Activated gamma-delta T cell (primary cell): ENCODE measurements at places on chromosomes 4 and X.

- DNase-seq = no peak
Measured at GRCh38 chrX:22800360-22800759, 199.4 kb upstream of the DDX53 start.

DNA sequence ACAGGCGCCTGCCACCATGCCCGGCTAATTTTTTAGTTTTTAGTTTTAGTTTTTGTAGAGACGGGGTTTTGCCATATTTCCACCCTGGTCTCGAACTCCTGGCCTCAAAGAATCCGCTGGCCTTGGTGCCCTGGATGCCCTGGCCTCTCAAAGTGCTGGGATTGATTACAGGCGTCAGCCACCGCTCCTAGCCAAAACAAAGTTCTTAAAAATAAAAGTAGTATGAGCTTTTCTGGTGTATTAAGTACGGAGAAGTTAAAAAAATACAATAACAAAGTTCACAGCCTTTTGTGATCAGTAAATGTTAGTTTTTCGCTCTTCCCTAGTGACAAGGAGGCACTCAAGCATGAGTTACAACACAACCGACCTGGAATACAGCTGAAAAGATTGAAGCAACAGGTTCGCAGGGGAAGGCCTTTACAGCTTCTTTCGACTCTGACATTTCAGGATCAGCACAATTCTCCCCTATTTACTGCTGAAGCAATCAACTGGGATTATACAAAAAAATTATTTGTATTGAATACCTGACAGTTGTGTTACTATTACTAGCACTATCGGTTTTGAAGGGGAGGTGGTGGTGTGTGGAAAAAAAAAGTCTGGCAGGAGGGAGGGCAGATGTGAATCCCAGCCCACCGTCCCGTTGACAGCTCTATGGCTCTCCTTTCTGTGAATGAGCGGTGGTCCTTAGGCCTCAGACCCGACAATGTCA is 893 bp upstream of the METAP1 start:
- no peak for DNase-seq

DNA sequence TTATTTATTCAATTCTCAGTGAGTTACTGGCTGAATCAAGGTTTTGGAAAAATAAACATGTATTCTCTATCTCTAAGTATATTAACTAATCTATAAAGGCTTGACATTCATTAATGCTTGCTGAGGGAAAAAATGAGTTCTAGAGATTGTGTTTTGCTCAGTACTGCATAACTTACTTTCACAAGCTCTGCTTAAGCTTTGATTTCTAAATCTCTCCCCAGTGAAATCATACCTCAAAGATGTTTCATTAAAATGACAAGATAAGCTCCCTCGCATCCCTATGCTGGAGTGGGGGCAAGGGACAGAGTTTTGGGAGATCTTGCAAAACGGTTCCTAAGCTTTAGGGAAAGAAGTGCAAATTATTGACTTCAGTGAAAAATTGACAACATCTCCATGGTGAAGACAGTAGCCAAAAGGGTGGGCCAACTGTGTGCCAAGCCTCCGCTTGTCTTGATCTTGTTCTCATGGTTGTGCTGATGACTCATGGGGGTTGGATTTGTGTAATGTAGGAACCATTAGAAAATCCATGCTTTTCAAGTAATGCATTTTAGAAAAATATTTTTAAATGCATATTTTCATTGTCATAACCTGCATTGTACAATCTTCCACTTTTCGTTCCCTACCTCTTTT is 521.4 kb downstream of the RPA4 start:
- no peak for DNase-seq

DNA sequence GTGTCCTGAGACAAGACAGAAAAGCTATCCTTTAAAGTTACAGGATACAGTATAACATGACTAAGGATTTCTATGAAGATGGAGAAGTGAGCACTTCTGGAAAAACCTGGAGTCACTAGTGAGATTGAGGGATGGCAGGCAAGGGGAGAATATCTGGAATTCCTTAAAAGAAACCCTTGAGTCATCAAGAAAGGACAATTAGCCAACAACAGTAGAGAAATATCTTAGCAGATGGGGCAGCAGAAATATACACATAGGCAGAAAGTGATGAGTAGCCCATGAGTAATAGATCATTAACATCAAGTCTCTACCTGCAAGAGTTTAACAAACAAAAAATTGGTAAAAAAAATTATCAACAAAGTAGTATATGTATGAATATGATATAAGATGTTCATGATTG is 858.8 kb upstream of the FRG1 start:
- no peak for DNase-seq

DNA sequence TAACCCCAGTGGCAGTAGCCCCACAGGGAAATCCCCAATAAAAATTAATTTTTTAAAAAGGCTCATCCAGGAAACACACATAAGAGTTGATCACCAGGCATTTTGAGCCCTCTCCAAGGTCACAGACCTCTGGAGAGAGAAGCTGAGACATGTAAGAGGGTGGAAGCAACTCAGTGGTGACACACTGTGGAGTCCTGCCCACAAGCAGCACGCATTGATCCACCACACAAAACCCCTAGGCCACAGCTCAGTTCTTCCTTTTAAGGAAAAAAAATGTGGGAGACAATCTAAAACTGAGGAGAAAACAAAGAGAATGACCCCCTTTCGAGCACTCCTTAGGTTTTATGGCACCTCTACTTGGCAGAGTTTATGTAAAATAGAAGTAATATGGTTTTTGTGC is 71.7 kb upstream of the S100G start:
- DNase-seq = no peak
